ENCODE measurements at places on chromosomes 1 and 21.

GRCh38 chr1:91596474-91596873 is 95.8 kb downstream of the CDC7 start:
- no peak for DNase-seq

- no peak for DNase-seq
These were observed 21.9 kb downstream of the DISP3 start for GRCh38 chr1:11500881-11501280.

- peak; percentile 22 for DNase-seq
These were observed 174.5 kb upstream of the RUNX1 start for GRCh38 chr21:35223480-35224156.

GRCh38 chr1:22044690-22045420 is 7.7 kb upstream of the CDC42 start:
- no peak for DNase-seq

- DNase-seq = no peak
These were observed 1.6 kb downstream of the ADAM15 start for GRCh38 chr1:155052439-155053395.

GRCh38 chr1:5503556-5504363 is 488.5 kb downstream of the NPHP4 start:
- DNase-seq = no peak

DNA sequence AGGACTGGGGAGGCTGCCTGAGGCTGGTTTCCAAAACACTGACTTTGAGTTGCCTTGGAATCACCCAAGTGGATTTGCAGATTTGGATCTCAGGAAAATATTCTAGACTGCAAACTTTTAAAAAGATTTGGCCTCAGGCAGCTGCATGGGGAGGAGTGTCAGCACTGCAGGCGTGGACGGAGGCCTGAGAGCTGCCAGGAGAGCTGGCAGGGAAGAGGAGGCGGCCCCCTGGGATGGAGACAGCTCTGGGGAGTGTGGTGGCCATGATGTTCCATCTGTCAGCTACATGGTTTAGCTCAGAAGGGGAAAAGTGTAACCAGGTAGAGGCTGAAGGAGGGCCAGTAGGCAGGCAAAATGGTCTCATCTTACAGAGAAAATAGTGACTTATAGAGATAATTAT is 72.1 kb downstream of the VPS26C start:
- DNase-seq = no peak

DNA sequence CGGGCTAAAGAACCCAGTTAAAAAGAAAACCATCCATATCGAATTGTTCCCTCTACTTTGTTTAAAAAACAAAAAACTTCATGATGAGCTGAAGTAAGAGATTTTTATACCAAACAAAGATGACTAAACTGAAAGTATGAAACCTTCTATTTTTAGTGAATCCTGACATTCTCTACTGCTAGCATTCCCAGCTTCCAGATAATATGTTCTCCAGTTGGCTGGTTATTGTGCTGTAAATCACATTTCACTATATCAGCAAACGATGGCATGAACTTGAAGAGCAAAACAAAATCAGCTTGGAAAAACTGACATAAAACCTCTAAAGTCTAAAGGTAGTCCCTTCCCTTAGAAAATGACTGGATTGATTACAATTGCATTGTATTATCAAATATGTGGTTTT is 68.1 kb upstream of the APP start:
- no peak for DNase-seq

DNA sequence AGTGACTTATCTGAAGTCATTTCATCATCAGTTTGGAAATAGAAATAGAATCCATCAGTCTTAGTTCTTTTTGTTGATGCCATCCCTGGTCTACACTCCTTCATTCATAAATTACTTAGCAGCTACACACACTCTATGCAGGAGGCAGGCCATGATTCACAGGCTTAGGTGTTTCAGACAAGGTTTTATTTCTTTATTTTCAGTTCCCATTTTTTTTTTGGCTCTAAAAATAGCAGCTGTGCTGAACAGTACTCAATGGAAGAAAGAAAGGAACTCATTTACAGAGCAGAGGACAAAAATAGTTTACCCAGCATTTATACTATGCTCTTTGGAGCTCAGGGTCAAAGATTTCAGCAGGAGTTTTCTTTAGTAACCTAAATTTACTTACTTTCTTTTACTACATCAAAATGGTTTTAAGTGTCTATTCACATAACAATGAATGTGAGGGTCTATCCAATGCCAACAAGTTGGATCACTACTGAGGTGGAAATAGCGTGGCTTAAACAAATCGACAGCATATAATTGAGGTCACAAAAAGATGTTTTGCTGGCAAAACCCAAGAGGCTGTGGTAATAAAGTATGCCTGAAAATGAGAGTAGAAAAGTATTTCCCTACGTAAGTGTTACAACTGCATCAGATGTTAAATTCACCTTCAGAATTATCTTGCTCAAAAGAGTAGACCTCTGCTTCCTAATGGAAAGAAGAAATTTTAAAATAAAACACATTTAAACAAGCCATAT is 7.7 kb downstream of the KRTAP19-8 start:
- no peak for DNase-seq

- DNase-seq = peak; percentile 52
These were observed 40.1 kb downstream of the TRAPPC10 start for GRCh38 chr21:44052071-44052829.

GRCh38 chr1:64826991-64827390 is 82.1 kb downstream of the RAVER2 start:
- no peak for DNase-seq

DNA sequence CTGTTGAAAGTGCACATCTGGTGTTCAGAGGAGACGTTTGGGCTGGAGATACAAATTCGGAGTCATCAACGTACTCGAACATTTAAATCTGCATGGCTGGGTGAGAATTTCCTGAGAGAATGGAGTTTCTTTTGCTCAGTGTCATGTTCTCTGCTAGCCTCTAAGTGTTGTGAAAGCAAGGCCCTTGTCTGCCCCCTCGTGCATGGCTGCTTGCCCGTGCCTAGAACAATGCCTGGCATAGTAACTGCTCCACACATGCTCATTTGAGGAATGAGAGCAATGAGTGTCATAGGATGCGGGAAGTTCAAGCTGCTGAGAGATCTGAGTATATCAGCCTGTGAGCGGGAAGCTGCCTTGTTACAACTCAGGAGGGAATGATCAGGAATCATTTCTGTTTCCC is 171.1 kb upstream of the CSF3R start:
- no peak for DNase-seq

- no peak for DNase-seq
These were observed 18.3 kb upstream of the S100A2 start for GRCh38 chr1:153583976-153584375.

DNA sequence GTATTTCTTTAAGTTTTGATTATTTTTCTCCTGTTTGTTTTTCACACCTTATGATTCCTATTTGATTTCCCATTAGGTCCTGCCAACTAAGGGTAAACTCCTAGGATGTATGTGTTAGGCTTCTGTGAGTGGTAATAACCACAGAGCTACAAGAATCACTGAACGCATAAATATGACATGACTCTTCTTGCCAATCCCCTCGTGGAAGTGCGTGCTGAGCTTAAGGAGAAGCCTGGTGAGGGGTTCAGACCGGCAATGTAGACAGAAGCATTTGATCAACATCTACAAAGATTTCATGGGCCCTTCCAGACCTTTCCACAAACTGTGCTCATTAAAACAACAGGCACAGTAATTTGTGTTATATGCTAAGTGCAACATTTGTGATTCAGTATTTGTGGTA is 273.8 kb upstream of the SNX7 start:
- DNase-seq = no peak

- DNase-seq = peak; percentile 80
These were observed 15.7 kb downstream of the MATN1 start for GRCh38 chr1:30707412-30708360.

DNA sequence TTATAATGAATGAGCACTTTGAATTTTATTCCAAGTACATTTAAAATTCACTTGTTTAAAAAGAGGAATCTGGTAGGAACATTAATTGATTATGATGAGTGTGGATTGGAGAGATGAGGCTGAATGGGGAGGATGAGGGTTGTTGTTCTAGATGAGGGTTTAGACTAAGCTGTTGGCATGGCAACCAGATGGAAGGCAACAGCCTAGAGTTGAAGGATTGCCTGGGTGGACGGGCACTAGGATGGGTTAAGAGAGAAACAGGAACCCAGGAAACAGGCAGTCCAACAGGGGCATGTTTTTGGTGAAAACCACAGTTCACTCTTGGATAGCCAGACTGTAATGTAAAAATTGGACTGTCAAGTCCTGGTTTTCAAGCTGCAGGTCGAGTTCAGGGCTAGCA is 125.5 kb downstream of the CHRM3 start:
- DNase-seq = no peak

GRCh38 chr1:180975551-180975950 is 47.1 kb downstream of the STX6 start:
- no peak for DNase-seq

DNA sequence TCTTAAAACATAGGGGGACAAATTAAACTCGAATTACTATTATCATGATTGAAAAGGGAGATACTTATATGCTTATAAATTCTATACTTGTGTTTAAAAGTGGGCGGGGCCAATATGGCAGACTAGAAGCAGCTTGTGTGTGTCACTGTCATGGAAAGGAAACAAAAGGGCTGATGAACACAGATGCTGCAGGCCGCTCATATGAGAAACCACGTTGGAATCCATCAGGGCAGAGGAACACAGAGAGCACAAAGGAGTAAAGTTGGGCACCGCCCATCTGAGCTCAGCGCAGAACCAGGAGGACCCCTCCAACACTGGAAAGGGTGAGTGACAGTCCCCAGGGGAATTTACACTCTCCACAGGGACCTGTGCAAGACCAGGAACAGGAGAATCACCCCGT is 107.0 kb downstream of the SLC5A9 start:
- no peak for DNase-seq
